Neuronal stem cell (in vitro differentiated cells): ENCODE measurements at places on chromosomes 5 and 9.

DNA sequence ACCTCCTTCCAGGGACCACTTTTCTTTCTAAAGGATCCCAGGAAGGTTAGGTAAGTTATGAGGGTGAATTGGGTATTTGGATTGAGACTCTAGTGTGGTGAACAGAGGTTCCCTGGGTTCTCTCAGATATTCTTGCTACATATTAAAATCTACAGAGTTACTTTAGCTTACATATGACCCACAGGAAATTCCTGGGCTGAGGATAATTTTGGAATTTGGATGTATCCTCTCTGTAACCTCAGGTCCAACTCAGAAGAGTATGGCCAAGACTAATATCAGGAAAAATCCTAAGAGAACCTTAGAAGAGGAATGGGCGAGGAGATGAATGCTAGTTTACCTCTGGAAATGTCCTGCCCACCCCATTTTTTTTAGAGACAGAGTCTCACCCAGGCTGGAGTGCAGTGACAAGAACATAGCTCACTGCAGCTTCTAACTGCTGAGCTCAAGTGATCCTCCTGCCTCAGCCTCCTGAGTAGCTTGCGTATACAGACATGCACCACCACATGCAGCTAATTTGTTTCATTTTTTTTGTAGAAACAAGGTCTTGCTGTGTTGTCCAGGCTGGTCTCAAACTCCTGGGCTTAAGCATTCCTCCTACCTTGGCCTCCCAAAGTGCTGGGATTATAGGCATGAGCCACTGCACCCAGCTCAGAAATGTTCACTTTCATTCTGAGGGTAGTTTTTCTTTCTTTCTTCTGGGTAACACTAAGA lies 196.4 kb downstream of the ARHGEF28 start:
- no peaks in the 10 kb centered on the region for H3K27me3 ChIP-seq
- H3K27ac ChIP-seq, result no peak overlapping the region
- DNase-seq, result no peak
- no peaks in the 10 kb centered on the region for H3K4me1 ChIP-seq
- H3K4me3 ChIP-seq, result no peak overlapping the region

GRCh38 chr5:98301547-98301946 lies 471.9 kb upstream of the RGMB start:
- H3K27ac ChIP-seq, result no peak overlapping the region
- no peaks in the 10 kb centered on the region for H3K36me3 ChIP-seq
- H3K4me1 ChIP-seq, result no peaks in the 10 kb centered on the region
- H3K4me3 ChIP-seq, result no peak overlapping the region
- DNase-seq, result no peak

DNA sequence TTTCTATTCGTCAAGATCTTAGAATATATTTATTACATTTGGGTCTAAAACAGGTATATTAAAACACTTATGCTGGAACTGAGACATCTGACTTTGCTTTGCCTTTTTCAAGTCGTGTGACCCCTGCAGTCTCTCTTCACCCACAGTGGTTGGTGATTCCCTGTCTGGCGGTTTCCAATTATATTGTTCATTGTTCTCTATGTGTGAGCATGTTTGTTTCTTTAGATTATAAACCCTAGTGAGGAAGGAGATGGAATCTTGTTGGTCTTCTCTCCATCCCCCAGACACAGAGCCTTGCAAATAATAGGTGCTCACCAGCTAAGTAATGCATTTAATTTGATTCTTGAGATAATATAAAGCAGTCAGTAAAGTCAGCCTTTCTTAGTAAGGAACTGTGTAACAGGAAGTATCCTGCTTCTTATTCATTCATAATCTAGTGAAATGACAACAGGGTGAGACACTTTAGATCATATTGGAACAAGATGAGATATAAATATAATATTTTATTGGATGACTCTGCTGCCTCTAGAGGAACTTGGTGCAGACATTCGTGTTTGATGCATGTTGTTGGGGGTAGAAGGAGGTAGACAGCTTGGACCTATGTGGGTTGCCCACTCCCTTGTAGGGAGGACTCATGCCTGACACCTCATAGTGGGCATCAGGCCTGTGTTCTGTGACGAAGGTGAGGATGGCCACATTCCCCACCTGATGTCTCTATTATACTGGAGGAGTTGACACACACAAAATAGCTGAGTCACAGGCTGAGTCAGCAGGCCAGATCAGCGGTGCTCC lies 88.1 kb downstream of the FGF1 start:
- H3K27ac ChIP-seq, result no peak overlapping the region
- no peak overlapping the region for H3K4me3 ChIP-seq
- peaks cover 2% of the 10 kb centered on the region for H3K4me1 ChIP-seq

DNA sequence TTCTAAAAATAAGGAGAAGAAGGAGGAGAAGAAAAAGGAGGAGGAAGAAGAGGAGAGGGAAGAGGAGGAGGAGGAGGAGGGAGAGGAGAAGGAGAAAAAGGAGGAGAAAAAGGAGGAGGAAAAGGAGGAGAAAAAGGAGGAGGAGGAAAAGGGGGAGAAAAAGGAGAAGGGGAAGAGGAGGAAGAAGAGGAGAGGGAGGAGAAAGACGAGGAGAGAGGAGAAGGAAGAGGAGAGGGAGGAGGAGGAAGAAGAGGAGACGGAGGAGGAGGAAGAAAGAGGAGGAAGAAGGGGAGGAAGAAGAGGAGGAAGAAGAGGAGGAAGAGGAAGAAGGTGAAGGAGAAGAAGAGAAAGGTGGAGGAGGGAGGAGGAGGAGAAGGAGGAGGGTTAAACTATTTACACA lies 210.2 kb upstream of the TRPM3 start:
- H3K4me1 ChIP-seq, result peaks cover 5% of the 10 kb centered on the region
- H3K27me3 ChIP-seq, result no peaks in the 10 kb centered on the region
- no peak for DNase-seq
- no peaks in the 10 kb centered on the region for H3K36me3 ChIP-seq
- H3K4me3 ChIP-seq, result no peak overlapping the region

GRCh38 chr5:33023649-33024048 lies 312.5 kb downstream of the NPR3 start:
- no peaks in the 10 kb centered on the region for H3K27me3 ChIP-seq
- no peak overlapping the region for H3K4me3 ChIP-seq
- H3K4me1 ChIP-seq, result no peaks in the 10 kb centered on the region
- DNase-seq, result no peak

DNA sequence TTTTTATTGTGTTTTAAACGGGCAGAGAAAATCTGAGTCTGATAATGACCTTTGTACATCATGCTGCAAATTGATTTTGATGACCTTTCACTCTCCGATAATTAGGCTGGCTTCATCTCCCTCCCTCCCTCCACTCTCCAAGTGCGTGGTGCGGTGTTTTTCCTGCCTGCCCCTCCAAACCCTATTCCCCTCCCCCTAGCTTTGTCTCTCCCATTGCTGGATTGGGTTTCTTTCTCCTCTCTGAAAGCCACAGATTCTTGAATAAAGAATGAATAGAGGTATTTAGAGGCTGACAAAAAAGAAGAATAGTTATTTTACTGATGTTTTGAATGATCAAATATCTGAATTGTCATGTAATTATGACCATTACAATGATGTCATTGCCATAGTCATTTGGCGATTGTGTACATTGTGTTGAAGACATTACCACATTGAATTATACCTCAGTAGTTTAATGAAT lies 571.1 kb upstream of the ZNF608 start:
- H3K27ac ChIP-seq, result no peak overlapping the region
- peak; percentile 55 for DNase-seq
- H3K36me3 ChIP-seq, result no peaks in the 10 kb centered on the region

DNA sequence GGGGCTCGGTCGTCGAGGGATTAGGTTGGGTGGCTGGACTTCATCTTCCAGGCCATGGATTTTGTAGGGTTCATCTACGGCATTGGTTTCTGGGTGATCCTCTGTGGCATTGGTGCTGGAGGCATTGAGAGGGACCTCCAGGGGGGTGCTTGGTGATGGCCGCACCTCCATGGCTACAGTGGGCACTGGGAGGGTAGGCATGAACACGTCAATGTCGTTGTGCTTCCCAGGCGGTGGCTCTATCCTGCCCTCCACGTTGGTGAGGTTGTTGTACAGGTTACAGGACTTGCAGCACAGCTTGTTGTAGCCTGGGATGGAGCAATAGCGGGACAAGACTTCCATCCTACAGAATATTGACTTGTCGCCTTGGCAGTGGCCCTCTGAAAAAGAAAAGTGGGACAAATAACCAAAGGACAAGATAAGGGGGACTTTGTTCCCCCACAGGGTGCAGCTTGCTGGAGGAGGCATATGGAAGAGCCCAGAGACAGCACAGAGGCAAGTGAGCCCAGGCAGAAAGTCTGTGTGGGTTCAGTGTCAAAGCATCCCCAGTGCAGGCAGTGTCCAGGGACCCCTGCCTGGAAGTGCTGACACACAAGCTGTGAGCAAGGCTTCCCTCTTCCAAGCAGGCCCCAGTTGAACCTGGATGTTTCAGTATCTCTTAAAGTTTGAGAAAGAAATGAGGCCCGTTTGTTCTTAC lies 53.9 kb downstream of the ZNF354C start:
- no peaks in the 10 kb centered on the region for H3K36me3 ChIP-seq
- no peaks in the 10 kb centered on the region for H3K27me3 ChIP-seq
- no peaks in the 10 kb centered on the region for H3K4me1 ChIP-seq
- no peak overlapping the region for H3K27ac ChIP-seq
- H3K4me3 ChIP-seq, result no peak overlapping the region

GRCh38 chr9:116661037-116661954 lies 25.8 kb upstream of the TRIM32 start:
- H3K36me3 ChIP-seq, result no peaks in the 10 kb centered on the region
- no peak overlapping the region for H3K27ac ChIP-seq
- DNase-seq, result peak; percentile 48
- H3K4me3 ChIP-seq, result no peak overlapping the region
- no peaks in the 10 kb centered on the region for H3K4me1 ChIP-seq

- no peak for DNase-seq
- H3K27me3 ChIP-seq, result no peaks in the 10 kb centered on the region
- peaks cover 98% of the 10 kb centered on the region for H3K36me3 ChIP-seq
- no peak overlapping the region for H3K4me3 ChIP-seq
- no peak overlapping the region for H3K27ac ChIP-seq
Observed at GRCh38 chr9:111414406-111414805, 69.8 kb downstream of the ECPAS start.

GRCh38 chr5:81601919-81602318 lies 149.0 kb downstream of the SSBP2 start:
- peaks cover 48% of the 10 kb centered on the region for H3K36me3 ChIP-seq
- H3K4me1 ChIP-seq, result peaks cover 35% of the 10 kb centered on the region
- no peak overlapping the region for H3K4me3 ChIP-seq
- no peaks in the 10 kb centered on the region for H3K27me3 ChIP-seq
- DNase-seq, result no peak

DNA sequence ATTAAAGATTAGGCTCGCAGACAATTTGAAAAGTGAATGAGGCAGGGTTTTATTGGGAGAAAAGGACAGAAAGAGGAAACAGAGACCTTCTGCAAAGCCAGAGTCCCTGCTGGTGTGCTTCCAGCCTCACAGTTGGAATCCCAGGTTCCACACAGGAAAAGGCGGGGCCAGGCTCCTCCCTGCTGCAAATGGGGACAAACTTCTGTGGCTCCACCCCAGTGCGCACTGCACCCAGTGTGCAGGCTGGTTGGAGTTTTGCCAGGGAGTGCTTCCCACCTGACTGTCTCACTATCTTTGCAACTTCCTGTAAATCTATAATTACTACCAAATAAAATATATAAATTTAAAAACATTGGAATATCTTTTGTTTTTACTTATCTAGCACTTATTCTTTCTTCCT lies 386.0 kb upstream of the GRIN3A start:
- H3K27ac ChIP-seq, result no peak overlapping the region
- H3K4me3 ChIP-seq, result no peak overlapping the region
- DNase-seq, result no peak
- no peaks in the 10 kb centered on the region for H3K36me3 ChIP-seq
- no peaks in the 10 kb centered on the region for H3K27me3 ChIP-seq
- H3K4me1 ChIP-seq, result no peaks in the 10 kb centered on the region

DNA sequence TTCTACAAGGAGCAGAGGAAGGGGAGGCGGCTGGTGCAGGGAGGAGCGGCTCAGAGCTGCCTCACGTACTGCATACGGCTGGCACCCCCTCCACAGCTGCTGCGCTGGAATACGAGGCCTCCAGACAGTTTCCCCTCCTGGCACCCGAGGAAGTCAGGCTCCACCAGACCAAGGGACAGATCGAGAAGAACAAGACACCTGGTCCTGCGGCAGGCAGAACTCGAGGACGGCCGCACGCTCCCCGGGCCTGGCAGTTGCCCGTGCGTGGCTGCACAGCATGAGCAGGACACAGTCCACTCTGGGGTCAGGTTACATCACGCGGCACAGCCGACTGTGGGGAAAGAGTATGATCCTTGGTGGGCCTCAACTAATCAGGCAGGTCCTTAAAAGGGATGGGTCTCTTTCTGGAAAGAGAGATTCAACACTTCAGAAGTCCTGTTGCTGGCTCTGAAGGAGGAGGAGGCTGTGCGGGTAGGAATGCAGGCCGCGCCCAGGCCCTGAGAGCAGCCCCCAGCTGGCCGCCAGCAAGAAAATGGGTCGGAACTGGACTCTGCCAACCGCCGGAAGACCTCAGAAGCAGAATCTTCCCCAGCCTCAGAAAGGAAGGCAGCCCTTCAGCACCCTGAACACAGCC lies 11.6 kb downstream of the UBAC1 start:
- H3K4me3 ChIP-seq, result no peak overlapping the region
- no peak for DNase-seq
- peaks cover 8% of the 10 kb centered on the region for H3K4me1 ChIP-seq
- peaks cover 84% of the 10 kb centered on the region for H3K36me3 ChIP-seq

- peaks cover 14% of the 10 kb centered on the region for H3K4me1 ChIP-seq
- H3K27me3 ChIP-seq, result no peaks in the 10 kb centered on the region
- H3K36me3 ChIP-seq, result no peaks in the 10 kb centered on the region
- no peak overlapping the region for H3K27ac ChIP-seq
Observed at GRCh38 chr5:78985725-78986223, 664 bp upstream of the ARSB start.

DNA sequence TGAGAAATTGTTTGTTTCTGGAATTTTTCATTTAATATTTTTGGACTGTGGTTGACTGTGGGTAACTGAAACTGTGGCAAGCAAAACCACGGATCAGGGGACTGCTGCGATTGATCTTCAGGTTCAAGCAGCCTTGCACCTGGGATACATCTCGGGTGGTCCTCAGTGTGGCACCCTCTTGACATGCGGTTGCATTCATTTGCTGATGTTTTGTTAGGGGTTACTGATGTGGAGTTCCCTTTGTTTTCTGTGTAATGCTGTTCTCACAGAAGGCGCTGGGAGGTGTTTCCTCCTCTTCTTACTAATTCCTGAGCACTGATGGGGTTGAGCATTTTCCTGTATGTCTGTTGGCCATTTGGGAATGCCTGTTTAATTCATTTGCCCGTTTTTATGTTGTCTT lies 60.4 kb downstream of the EHMT1 start:
- H3K4me1 ChIP-seq, result peaks cover 25% of the 10 kb centered on the region
- peaks cover 16% of the 10 kb centered on the region for H3K36me3 ChIP-seq
- no peak overlapping the region for H3K27ac ChIP-seq
- H3K4me3 ChIP-seq, result no peak overlapping the region
- H3K27me3 ChIP-seq, result no peaks in the 10 kb centered on the region

GRCh38 chr9:71108937-71109336 lies 12.5 kb downstream of the TRPM3 start:
- H3K27ac ChIP-seq, result peak overlapping the region; percentile 57
- no peak overlapping the region for H3K4me3 ChIP-seq
- H3K4me1 ChIP-seq, result peaks cover 15% of the 10 kb centered on the region
- no peaks in the 10 kb centered on the region for H3K27me3 ChIP-seq
